NCI-H1092 (cell line): ENCODE measurements at places on chromosomes 2 and 18.
A peak's percentile ranks its signal among the peaks of the same experiment; 100 is the strongest.

DNA sequence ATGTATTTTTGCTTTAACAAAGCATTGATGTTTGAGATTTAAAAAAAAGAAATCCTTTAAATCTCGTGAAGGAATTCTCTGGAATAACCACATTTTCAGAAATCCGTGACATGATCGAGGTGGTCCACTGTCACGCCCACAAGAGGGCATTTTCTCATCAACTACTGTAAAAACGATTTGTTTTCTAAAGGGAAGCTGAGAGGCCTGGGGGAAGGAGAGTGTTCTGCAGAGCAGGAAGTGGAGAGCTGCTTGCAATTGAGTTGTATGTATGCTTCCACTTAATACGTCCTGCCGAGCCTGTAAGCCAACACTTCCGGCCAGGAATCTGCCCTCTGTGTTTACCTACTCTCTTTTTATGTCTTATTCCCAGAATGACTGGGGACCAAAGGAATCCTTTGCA is 19.4 kb downstream of the KLHL29 start:
- peak; percentile 57 for DNase-seq

- no peak for DNase-seq
Observed at GRCh38 chr2:216012133-216012829, 1.1 kb downstream of the MREG start.

- peak; percentile 63 for DNase-seq
Observed at GRCh38 chr2:181586569-181587081, 70.3 kb downstream of the CERKL start.

DNA sequence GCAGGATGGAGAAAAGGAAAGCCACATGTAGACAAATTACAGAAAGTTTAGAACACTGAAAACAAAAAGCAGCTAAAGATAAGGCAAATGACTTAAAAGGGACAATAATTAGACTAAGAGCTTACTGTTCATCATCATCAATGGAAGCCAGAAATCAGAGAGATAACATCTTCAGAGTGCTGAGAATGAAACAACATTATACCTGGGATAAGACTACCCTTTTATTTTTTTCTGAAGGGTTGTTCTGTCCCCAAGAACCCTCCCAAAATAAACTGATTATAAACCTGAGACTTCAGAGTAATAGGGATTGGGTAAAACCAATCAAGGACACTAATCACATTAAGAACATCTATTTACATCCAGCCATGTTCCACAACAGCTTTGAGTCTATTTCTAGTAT is 6.9 kb upstream of the NEDD4L start:
- no peak for DNase-seq

DNA sequence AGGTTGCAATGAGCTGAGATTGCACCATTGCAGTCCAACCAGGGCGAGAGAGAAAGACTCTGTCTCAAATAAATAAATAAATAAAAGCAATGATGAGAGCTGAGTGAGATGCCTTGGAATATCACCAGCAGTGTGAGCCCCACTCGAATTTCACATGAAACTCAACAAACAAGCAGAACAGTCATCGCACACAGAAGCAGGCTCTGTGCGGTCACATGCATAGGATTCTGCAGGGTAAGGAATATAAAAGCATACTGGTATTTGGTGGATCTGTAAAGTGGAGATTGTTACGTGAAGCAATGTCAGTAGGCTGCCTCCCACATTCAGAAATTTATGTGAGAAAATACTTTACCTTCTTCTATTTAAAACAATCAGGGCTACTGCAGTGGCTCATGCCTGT is 18.0 kb upstream of the AP1S3 start:
- DNase-seq = no peak

DNA sequence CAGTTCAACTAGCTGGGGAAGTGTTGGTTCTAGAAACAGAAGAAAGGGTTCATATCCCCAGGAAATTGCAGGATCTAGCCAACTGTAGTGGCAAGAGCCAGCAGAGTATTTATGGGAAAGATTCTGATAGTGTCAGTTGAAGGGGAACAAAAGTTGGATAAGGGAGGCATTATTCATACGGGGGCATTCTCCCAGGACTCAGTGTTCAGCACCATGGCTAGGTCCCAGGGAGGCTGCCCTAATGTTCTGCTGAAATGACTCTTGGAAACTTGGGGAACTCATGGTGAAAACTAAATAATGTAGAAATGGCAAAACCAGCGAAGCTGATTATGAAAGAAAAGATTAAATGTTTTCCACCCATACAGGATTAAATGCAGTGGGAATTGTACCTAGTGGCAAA is 543.7 kb downstream of the TRIB2 start:
- DNase-seq = no peak

- no peak for DNase-seq
Observed at GRCh38 chr2:38013158-38013752, 62.7 kb downstream of the CYP1B1 start.

DNA sequence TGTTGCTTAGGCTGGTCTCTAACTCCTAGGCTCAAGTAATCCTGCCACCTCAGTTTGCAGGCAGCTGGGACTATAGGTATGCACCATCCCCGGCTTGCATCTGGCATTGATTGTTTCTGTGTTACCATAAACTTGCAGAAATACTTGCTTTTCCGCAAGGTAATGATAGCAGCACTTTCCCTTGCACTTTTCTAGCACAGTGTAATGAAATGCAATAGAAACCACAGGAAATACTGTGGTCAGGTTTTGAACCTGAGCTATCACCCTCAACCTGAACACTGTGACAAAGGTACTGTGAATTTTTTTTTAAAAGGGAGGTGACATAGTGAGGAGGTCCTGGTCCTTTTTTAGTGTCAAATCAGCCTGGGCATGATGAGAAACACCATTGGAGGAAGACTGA is 38.3 kb downstream of the DHRS9 start:
- DNase-seq = no peak

- DNase-seq = no peak
Observed at GRCh38 chr2:228545041-228545747, 363.7 kb upstream of the SPHKAP start.

DNA sequence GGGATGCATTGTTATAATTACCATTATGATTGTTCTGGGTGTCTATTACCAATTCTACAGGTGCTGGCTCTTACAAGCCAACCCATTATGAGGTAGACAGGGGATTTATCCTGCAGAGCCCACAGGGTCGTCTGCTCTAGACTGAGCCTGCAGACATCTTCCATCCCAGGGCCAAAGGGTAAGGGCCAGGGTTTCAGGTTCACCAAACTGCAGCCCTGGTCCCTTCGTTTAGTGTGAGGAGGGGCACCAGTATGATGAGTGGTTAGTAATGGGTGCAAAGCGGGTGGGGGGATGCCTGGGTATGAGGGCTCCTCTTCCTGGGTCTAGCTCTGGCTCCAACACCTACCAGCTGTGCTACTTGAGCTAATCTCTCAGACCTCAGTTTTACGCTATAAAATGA is 1.2 kb upstream of the ARID5A start:
- no peak for DNase-seq

DNA sequence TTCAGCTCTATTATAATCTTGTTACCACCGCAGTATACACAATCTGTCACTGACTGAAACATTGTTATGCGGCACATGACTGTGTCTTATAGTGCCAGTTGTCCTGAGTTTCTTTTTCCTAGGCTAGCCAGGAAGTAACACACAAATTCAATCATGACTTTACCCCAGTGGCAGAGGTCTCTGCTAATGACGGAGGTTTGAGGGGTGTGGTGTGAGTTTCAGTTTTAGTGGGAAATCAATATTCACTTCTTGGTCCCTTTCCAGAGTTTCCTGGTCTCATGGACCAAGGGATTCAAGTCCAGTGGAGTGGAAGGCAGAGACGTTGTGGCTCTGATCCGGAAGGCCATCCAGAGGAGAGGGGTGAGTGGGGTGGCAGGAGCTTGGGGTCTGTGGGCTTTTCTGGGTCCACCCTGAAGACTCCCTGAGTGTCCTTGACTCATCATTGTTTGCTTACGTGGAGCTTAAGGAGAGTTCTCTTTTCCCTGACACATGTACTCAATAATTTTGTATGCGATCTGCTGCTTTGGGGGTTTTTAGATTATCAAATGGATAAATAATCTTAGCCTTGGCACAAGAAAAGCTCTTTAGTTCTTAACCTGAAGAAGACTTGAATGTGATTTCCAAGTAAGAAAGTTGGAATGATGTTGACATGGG is 39.2 kb downstream of the HK2 start:
- DNase-seq = no peak

GRCh38 chr2:141523199-141523598 is 607.6 kb downstream of the LRP1B start:
- DNase-seq = no peak

DNA sequence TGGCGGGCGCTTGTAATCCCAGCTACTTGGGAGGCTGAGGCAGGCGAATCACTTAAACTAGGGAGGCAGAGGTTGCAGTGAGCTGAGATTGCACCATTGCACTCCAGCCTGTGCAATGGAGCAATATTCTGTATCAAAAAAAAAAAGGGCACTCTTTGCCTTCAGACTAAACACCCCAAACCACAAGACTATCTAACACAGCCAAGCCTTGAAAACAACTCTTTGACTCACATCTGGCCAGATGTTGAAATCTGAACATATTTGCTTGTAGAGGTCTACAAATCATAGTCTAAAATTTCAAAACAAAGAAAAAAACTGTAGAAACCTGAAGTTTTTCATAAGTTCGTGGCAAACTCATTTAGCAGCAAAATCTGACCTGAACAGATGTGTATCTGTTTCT is 94.9 kb downstream of the FAM161A start:
- DNase-seq = no peak

- no peak for DNase-seq
Observed at GRCh38 chr2:3324404-3325281, 53.0 kb downstream of the EIPR1 start.

- DNase-seq = no peak
Observed at GRCh38 chr2:207594264-207594663, 30.9 kb downstream of the METTL21A start.

DNA sequence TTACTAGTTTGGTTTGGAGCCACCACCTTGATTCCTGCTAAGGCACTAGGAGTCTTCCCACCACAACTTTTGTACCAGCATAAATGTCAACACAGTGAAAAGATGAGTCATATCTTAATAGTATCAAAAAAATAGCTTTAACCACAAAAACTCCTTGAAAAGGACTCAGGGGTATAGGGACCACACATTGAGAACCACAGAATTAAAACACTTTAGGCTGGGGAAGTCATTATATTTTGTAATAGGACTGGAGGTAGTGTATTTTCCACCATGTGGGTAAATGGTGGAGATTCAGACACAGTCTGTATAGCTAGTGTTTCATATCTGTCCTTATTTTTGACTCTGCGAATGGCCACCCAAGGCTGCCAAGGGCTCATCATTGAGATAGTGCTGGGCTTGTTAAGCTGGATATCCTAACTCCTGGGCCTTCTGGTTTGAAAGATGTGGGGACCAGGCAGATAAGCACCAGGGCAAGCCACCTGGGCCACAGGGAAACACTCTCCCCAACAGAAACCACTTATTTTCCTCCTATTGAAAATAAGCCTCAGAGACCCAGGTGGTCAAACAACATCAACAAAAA is 19.1 kb upstream of the FHL2 start:
- no peak for DNase-seq

DNA sequence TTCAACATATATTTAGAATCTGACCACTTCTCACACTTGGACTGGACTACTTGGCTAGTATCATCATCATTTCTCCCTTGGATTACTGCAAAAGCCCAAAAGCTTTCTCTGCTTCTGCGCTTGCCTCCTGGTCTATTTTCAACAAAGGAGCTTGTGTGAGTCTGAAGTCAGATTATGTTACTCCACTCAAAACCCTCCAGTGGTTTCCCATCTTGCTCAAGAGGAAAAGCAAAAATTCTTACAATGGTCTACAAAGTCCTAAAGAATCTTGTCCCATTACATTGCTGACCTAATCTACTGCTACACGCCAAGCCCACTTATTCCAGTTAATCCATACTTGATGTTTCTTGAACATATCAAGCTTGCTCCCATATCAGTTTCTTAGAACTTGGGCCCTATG is 9.6 kb downstream of the PREPL start:
- DNase-seq = no peak

- no peak for DNase-seq
Observed at GRCh38 chr2:224893848-224894247, 148.4 kb downstream of the DOCK10 start.

- no peak for DNase-seq
Observed at GRCh38 chr2:34244195-34244594, 645.1 kb upstream of the FAM98A start.

DNA sequence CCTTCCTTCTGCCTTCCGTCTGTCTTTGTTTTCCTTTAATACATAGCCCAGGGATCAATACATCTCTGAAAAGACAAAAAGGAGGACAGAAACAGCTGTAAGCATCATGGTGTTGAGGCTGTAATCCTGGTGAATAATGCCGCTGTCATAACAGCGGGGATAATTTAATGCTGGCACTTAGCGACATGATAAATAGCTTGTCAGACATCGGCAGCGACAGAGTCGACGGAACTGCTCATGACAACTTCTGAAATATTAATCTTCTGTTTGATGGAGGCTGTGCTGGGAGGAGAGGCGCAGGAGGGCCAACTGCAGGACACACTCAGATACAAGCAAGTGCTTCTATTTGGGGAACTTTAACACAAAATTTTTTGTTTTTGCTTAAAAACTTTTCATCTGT is 602.2 kb downstream of the GALR1 start:
- no peak for DNase-seq

- DNase-seq = no peak
Observed at GRCh38 chr2:127067620-127068350, 39.2 kb downstream of the BIN1 start.

DNA sequence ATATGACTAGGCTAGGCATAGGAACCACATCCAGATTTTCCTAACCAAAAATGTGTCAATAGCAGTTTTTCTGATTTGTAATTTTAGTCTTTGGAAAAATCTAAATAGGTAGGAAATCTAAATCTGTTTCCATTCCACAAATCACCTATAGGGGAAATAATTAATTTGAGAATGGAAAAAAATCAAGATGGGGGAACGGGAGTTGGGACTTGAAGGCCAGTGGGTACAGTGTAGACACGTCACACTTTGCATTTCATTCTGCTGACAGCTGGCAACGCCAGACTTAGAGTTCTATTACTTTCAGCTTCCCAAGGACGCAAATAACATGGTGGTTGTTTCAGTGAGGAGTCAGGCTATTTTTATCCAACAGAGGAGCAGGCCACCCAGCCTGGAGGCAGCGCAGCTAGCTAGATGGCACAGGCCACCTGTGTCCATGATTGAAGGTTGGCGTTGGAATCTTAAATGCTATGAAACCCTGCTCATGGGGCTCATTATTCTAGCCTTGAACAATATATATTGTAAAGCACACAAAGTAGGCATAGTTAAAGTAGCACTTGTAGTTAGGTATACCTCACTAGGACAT is 23.4 kb downstream of the HNRNPA3 start:
- DNase-seq = no peak

GRCh38 chr2:160022162-160022561 is 40.3 kb downstream of the PLA2R1 start:
- no peak for DNase-seq
